ENCODE measurements at places on chromosomes 1 and 21.

GRCh38 chr1:51519048-51519864 lies at the start of gene EPS15:
EPS15 (minus strand) TSS chr1:51519266; CDS start chr1:51519231, 35 bp downstream.
- DNase-seq, result peak; percentile 41

DNA sequence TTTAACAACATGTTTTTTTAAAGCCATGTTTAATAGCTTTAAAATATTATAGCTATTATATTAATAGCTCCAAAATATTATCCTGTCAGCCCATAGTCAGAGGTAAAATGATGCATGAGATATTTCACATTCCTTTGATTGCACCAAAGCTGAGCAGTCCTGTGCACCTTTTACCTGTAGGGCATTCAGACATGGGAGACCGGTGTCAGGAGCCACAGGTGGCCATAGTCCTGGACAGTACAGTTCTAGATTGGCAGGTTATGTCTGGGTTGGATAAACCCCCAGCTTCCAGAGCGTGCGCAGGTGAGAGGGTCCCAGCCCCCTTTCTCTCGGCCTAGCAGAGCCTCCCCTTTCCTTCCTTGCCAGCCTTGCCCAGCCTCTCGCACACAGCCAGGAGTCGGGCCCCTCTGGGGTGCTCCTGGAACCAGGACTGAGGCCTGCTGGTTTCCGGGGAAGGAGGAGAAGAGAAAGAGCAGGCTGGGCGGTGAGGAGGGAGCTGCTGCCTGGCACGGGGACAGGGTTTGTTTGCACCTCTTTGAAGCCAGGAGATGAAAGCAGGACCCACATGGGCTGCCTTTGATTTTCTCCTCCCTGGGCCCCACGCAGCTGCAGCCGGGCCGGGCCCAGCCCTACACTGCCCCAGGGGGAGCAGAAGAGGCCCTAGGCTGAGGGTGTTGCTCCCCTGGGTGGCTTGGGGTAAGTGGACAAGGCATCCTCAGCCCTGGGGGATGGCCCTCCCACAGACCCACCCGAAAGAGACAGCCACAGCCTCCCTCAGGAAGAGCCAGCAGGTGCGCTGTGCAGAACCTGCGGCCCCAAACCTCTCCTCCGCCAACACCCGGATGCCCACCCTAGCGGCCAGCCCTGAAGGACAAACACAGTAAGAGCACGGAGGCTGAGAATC lies 75.2 kb upstream of the TARDBP start:
- DNase-seq, result no peak

GRCh38 chr21:33135925-33136324 lies 66.0 kb downstream of the OLIG1 start:
- DNase-seq, result no peak

- DNase-seq, result no peak
Measured at GRCh38 chr1:60998786-60999185, 83.6 kb upstream of the NFIA start.

GRCh38 chr21:34530261-34530660 lies 18.3 kb upstream of the KCNE1 start:
- DNase-seq, result peak; percentile 85

All from fibroblast of skin of left biceps (primary cell).